ENCODE measurements at places on chromosomes 12 and 14.

DNA sequence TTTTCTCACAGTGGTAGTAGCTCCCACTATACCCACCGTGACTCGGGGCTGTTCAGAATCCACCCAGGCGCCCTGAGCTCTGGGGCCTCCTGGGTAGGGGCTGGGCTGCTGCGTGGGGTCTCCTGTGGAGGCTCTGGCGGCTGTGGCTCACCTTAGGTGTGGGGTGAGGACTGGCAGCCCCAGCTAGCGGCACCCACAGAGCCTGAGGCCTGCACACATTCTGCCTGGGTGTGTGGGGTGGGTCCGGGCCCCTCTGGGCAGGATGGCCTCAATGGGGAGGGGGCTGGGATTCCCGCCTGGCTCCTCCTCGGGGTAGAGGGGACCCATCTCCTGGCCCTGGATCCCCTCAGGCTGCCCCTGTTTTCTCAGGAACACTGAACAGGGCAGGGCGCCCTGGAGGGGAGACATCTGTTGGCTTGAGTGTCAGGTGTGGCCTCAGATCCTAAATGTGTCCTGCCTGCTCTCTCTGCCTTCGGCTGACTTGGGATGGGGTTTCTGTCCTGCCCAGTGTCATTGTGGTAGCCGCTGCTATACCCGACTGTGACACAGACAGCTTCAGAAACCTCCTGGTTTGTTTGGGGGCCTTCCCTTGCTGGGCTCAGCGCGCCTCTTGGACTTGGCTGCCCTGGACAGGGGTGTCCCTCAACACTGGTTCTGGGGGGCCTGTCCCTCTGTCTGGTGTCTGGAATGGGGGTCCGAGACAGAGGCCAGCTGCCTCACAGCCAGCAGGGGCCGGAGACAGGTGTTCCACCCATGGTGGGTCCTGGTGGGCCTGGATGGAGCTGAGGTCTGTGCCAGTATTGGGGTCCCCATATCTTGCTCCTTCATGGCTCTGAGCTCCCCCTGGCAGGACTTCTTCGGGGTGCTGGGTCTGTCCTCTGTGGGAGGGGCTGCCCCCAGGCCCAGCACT is 354.9 kb downstream of the TMEM121 start:
- DNase-seq: peak; percentile 3

GRCh38 chr12:55929306-55929791 is 1.6 kb upstream of the DGKA start:
- no peak for DNase-seq

- no peak for DNase-seq
Observed at GRCh38 chr14:52873065-52873464, 77.8 kb downstream of the FERMT2 start.

- no peak for DNase-seq
Observed at GRCh38 chr14:52494444-52494843, 57.9 kb downstream of the TXNDC16 start.

- no peak for DNase-seq
Observed at GRCh38 chr12:132873724-132874123, 13.7 kb downstream of the CHFR start.

DNA sequence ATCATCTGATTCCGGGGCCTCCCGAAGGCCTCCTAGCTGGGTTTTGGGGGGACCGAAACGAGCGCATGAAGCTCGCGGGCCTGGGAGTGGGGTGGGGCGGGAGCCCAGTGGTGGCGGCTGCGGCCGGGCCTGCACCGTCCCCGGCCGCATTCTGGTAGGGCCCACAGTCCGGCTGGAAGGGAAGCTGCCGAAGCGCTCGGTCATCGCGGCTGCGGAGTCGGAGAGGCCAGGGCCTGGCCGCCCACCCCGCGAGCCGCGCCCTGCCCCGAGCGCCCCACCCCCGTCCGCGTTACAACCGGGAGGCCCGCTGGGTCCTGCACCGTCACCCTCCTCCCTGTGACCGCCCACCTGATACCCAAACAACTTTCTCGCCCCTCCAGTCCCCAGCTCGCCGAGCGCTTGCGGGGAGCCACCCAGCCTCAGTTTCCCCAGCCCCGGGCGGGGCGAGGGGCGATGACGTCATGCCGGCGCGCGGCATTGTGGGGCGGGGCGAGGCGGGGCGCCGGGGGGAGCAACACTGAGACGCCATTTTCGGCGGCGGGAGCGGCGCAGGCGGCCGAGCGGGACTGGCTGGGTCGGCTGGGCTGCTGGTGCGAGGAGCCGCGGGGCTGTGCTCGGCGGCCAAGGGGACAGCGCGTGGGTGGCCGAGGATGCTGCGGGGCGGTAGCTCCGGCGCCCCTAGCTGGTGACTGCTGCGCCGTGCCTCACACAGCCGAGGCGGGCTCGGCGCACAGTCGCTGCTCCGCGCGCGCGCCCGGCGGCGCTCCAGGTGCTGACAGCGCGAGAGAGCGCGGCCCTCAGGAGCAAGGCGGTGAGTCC is at the start of gene KLC1:
KLC1 (plus strand) TSS at position 528 of the 819 bp plus-strand sequence. CDS start 25,354 bp downstream, outside the sequence.
- peak; percentile 88 for DNase-seq

- no peak for DNase-seq
Observed at GRCh38 chr12:49296034-49296835, 1.3 kb downstream of the PRPH start.

DNA sequence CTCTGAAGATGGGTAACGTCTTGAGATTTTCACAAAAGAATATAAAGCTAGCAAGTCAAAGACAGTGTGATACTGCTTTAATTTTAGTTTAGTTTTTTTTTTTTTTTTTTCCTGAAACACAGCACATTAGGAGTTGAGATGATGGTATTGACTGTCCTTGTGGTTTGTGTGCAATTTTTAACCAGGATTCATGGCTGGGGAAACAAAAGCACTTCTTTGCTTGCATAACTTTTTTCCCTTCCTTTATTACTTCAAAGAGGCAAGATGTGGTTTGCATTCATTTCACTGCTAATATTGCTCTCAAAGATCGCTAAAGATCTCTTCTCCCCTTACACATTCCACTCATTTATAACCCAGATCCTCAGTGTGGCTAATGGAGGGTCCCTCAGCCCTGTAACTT is 157.1 kb upstream of the PZP start:
- DNase-seq: no peak

- DNase-seq: no peak
Observed at GRCh38 chr14:32737621-32738020, 201.1 kb upstream of the NPAS3 start.

GRCh38 chr12:52010152-52010622 is 3.4 kb downstream of the TAMALIN start:
- DNase-seq: peak; percentile 92

GRCh38 chr12:1851151-1851701 is 30.9 kb downstream of the LRTM2 start:
- DNase-seq: no peak

- no peak for DNase-seq
Observed at GRCh38 chr12:5577211-5577612, 145.3 kb downstream of the NTF3 start.

- no peak for DNase-seq
Observed at GRCh38 chr12:113366827-113367226, 8.4 kb downstream of the PLBD2 start.

- DNase-seq: peak; percentile 50
Observed at GRCh38 chr14:104221071-104221625, 82.8 kb downstream of the KIF26A start.

- DNase-seq: no peak
Observed at GRCh38 chr12:66269757-66270383, 32.4 kb upstream of the HELB start.

DNA sequence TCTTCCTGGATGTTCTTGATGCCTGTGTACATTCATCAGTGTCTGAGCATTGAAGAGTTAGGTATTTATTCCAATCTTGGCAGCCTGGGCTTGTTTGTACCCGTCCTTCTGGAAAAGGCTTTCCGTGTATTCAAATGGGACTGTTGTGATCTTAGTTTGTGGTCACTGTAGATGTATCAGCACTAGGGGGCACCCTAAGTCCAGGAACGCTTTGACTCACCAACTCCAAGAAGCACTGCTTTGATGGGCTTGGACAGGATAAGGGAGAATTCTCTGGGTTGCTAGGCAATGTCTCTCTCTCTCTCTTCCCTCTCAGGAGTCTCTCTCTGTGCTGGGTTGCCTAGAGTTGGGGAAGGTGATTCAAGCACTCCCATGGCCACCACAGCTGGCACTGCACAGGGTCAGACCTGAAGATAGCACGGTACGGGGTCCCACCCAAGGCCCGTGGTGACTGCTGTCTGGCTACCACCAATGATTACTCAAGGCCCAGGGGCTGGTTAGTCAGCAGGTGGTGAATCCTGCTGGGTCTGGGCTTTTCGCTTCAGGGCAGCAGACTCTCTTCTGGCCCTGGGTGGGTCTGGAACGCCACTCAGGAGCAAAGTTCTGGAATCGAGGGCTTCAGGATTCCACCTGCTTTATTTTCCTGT is 211.1 kb upstream of the RGS6 start:
- no peak for DNase-seq

GRCh38 chr12:98185606-98186005 is 329.8 kb upstream of the TMPO start:
- no peak for DNase-seq

DNA sequence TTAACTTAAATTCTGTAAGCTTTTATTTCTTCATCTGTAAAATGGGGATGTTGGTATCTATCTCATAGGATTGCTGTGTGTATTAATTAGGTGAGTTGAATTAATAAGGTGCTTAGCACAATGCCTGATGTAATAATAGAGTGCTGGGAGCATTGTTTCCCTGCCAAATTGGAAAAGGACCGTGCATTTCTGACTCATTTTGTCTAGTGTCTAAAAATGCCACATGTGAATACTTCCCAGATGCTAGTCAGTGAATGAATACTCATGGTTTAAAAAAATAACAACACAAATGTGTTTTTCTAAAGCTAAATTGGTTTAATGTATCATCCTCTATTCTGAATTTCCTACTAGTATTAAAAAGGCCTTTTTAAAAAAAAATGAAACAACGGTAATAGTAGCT is 45.4 kb upstream of the NEDD1 start:
- no peak for DNase-seq

DNA sequence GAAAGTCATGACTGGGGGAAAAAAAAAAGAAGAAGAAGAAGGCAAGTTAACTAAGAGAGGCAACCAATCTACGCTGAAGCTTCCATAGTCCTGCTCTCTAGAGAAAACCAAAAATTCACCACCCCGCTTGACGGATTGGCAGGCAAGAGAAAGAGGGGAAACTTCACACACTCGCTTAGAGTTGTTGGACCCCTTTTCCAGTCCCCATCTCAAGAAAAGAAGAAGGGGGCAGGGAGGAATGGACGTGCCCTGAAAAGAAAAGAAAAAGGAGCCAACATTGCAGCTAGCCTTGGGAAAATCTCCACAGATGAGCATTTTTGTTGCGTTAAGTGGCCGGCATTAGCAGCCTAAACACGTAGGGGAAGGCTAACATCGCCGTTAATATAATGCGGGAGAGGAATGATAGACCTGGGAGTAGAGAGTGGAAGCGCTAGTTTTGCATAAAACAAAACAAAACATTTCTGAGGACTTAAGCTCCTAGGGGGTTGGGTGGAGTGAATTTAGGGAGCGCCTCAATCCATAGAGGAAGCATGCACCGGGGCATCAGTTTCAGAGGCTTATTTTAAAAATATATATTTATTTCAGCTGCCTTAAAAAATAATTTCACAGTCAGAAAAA is 11.3 kb upstream of the FOXG1 start:
- DNase-seq: no peak

DNA sequence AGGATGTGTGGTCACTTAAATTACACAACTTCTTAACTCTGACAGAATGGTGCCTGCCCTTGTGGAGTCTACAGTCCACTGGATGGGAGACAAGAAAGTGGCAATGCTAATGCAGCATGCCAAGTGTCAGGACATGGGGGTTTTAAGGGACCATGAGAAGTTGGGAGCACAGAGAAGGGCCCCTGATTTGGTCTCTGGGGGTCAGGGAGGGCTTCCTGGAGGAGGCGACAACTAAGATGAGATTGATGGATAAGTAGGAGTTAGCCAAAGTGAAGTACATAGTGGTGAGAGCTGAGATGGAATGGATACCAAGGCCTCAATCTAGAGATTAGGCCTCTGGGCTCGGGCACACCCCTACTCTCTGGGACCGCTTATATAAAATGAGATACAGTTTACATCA is 236.7 kb downstream of the CHST11 start:
- no peak for DNase-seq

DNA sequence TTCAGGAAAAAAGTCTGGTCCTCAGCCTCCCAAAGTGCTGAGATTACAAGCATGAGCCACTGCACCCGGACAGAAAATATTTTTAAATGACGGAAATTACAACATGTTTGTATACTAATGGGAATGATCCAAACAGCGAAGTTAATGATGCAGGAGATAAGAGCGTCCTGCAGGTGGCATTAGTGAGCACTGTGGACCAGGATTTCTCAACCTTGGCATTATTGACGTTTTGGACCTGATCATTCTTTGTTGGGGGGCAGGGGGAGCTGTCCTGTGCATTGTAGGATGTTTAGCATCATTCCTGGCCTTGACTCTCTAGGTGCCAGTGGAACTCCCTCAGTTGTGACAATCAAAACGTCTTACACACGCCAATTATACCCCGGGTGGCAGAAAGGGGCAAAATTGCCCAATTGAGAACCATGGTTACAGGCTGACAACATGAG is 34.1 kb downstream of the SCFD1 start:
- DNase-seq: no peak

DNA sequence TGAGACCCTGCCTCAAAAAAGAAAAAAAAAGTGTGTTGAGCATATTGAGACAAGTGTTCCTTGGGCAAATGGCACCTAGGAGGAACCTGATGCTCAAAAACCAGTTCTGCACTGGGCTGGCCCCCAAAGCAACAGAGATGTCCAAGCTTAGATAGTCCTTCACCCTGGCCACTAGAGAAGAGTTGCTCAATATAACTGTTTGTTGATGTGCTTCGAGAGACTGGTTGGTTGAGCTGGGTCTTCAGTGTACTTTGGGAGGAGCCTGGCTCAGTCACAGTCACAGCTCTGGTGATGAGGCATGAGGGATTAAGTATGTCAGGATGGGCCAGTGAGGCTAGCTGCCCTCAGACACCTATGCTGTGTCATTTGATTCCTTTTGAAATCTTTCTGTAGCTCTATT is 38.0 kb downstream of the SLC2A14 start:
- DNase-seq: no peak

DNA sequence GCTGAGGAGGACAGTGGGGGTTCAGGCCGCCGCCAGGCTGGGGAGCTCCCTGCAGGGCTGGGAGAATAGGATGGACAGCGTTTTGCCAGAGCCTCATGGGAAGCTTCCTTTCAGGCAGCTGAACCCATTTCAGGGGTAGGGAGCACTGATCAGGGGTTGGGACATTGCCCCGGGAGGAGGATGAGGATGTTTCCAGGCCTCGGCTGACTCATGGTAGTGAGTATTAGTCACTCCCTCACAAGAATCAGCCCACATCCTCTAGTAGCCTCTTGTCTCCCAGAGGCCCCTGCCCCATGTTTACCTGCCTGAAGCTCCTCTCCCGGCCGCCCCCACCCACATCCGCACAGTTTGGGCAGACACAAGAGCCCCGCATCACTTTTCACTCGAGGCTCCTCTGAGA is 89.8 kb downstream of the ZFP36L1 start:
- no peak for DNase-seq

- DNase-seq: no peak
Observed at GRCh38 chr12:104751120-104751519, 207.0 kb downstream of the SLC41A2 start.

GRCh38 chr14:96090441-96091148 is 51.4 kb downstream of the C14orf132 start:
- peak; percentile 52 for DNase-seq

Data from posterior cingulate gyrus (tissue), 11 donors.